ENCODE measurements at places on chromosomes 12 and 14.

DNA sequence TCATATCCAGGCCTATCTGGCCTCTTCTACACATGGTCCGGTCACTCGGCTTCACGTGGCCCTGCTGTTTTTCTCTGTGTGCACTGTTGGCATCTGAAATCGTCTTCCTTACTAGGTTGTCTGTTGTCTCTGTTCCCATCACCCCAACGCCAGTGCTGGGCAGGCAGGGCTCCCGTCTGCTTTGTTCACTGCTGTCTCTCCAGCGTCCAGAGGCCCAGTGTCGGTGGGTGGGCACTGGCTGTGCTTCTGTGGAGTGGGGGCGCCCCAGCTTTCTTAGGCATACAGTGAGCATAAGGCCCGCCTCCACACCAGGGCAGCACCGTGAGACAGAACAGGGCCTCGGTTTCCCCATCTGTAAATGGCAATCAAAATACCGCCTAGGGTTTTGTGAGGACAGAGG lies 153.1 kb downstream of the BCL11B start:
- no peak for DNase-seq
- no peak overlapping the region for H3K4me3 ChIP-seq
- H3K27me3 ChIP-seq: no peaks in the 10 kb centered on the region
- peaks cover 10% of the 10 kb centered on the region for H3K36me3 ChIP-seq

- peaks cover 9% of the 10 kb centered on the region for H3K4me1 ChIP-seq
- no peak overlapping the region for H3K4me3 ChIP-seq
- DNase-seq: no peak
- H3K36me3 ChIP-seq: peaks cover 11% of the 10 kb centered on the region
- H3K27me3 ChIP-seq: peaks cover 49% of the 10 kb centered on the region
Measured at GRCh38 chr12:49331380-49332222, 5.4 kb downstream of the C1QL4 start.

DNA sequence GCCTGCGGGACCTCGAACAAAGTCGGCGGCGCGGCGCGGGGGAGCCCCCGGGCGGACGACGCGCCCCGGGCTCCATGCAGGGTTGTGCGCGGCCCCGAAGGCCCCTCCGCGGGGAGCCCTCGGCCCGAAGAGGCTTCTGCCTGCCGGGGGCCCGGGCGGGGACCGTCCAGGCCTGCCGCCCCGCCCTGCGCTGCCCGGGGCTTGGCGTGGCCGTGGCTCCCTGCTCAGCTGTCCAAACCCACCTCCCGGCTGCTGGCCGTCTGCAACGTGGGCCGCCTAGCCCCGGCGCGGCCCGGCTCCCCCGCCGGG lies 670 bp downstream of the DYRK2 start:
- peaks cover 52% of the 10 kb centered on the region for H3K4me1 ChIP-seq
- no peaks in the 10 kb centered on the region for H3K27me3 ChIP-seq
- H3K27ac ChIP-seq: peak overlapping the region; percentile 93
- peak; percentile 35 for DNase-seq

DNA sequence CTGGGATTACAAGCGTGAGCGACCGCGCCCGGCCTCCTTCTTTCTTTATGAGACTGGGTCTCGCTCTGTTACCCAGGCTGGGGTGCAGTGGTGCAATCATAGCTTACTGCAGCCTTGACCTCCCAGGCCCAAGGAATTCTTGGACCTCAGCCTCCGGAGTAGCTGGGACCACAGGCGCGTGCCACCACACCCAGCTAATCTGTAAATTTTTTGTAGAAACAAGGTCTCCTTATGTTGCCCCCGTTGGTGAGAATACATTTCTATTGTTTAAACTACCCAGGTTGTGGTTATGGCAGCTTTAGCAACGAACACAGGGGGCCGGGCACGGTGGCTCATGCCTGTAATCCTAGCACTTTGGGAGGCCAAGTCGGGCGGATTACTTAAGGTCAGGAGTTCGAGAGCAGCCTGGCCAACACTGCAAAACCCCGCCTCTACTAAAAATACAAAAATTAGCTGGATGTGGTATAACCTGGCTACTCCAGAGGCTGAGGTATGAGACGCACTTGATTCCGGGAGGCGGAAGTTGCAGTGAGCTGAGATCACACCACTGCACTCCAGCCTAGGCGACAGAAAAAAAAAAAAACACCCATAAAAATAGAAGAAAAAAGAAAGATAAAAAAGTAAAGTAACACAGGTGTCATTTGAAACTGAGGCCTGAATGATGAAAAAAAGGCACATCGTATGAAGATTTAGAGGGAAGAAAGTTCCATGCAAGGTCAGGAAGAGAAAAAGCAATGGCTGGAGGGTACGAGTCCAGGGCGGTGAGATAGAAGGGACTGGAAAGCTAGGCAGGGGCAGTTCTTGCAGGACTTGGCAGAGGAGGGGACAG lies 977 bp upstream of the TMEM120B start:
- DNase-seq: no peak
- H3K27ac ChIP-seq: peak overlapping the region; percentile 91
- H3K36me3 ChIP-seq: peaks cover 10% of the 10 kb centered on the region
- no peaks in the 10 kb centered on the region for H3K27me3 ChIP-seq
- H3K4me1 ChIP-seq: peaks cover 21% of the 10 kb centered on the region

DNA sequence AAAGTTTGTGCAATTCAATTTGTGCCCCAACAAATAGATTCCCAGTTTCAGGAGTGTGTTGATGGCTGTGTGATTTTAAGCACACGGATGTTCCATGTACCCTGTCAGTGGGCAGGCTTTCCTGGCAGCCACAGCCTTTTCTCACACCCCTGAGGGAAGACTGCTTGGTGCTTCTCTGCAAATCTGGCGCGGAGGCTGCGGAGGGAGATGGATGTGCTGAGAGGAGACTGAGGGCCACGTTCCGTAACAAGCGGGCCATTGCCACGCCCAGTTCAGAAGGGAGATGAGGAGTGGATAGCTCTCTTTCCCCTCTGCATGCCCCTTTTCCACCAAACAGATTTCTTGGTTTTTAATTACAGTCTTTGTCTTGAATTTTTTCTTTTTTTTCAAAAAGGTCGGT lies 89.1 kb downstream of the BEGAIN start:
- H3K27me3 ChIP-seq: no peaks in the 10 kb centered on the region
- no peaks in the 10 kb centered on the region for H3K36me3 ChIP-seq
- no peak for DNase-seq
- H3K4me1 ChIP-seq: peaks cover 12% of the 10 kb centered on the region
- no peak overlapping the region for H3K27ac ChIP-seq
- H3K4me3 ChIP-seq: no peak overlapping the region

- no peaks in the 10 kb centered on the region for H3K27me3 ChIP-seq
- H3K27ac ChIP-seq: no peak overlapping the region
- no peak for DNase-seq
- H3K4me3 ChIP-seq: no peak overlapping the region
- H3K4me1 ChIP-seq: peaks cover 24% of the 10 kb centered on the region
Measured at GRCh38 chr12:47388712-47389111, 309.0 kb upstream of the AMIGO2 start.

- H3K27ac ChIP-seq: no peak overlapping the region
- H3K4me3 ChIP-seq: no peak overlapping the region
- no peaks in the 10 kb centered on the region for H3K36me3 ChIP-seq
- no peaks in the 10 kb centered on the region for H3K27me3 ChIP-seq
- no peak for DNase-seq
Measured at GRCh38 chr14:97359341-97359740, 562.2 kb downstream of the VRK1 start.

- H3K36me3 ChIP-seq: no peaks in the 10 kb centered on the region
- no peak overlapping the region for H3K27ac ChIP-seq
- no peaks in the 10 kb centered on the region for H3K4me1 ChIP-seq
- no peak for DNase-seq
Measured at GRCh38 chr12:54663603-54664002, 15.4 kb upstream of the DCD start.

DNA sequence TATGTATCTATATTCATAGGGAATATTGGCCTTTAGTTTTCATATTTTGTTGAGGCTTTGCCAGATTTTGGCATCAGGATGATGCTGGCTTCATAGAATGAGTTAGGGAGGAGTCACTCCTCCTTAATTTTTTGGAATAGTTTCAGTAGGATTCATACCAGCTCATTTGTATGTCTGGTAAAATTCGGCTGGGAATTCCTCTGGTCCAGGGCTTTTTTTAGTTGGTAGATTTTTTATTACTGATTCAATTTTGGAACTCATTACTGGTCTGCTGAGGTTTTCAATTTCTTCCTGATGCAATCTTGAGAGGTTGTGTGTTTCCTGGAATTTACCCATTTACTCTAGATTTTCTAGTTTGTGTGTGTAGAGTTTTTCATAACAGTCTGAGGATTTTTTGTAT lies 175.2 kb downstream of the EPS8 start:
- DNase-seq: no peak
- H3K4me3 ChIP-seq: no peak overlapping the region
- H3K27ac ChIP-seq: no peak overlapping the region
- peaks cover 2% of the 10 kb centered on the region for H3K36me3 ChIP-seq
- H3K27me3 ChIP-seq: peaks cover 24% of the 10 kb centered on the region

DNA sequence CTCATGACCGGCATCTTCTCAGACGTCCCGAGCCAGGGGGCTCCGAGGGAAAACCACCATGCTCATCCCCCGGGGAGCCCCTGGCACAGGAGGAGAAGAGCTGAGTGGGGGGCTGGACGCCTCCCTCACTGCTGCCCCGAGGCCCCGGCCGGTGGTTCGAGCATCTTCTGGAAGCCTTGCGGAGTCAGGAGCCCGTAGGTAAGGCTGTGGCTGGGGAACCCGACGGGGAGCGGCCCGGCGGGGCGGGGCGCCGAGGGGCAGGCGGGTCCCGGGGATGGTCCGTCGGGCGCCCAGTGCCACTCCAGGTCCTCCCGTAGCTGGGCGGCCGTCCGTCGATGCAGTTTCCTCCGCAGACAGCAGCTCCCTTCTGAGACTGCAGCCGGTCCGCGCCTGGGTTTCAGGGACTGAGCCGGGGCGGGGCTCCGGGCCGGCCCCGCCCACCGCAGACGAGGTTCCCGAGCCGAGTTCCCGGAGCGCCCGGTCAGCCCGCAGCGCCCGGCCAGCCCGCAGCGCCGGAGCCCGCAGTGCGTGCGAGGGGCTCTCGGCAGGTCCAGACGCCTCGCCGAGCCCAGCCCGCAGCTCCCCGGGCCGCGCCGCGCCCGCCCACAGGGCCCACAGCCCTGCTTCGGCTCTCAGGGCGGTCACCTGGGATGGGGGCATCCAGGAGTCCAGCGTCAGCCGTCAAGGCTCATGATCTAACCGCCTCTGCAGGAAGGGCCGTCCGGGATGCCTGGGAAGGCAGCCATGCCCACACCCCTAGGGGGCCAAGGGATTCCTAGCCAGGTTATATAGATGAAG lies at the start of gene PGF:
Gene PGF, minus strand, starts transcription at position 369 of the 798 bp plus-strand sequence. Its CDS starts 355 bp downstream, at position 14.
- H3K27ac ChIP-seq: no peak within 1 kb of the TSS
- peaks cover 29% of the 10 kb centered on the region for H3K27me3 ChIP-seq
- H3K36me3 ChIP-seq: no peaks in the 10 kb centered on the region
- peaks cover 2% of the 10 kb centered on the region for H3K4me1 ChIP-seq
- H3K4me3 ChIP-seq: peak within 1 kb of the TSS; percentile 55

DNA sequence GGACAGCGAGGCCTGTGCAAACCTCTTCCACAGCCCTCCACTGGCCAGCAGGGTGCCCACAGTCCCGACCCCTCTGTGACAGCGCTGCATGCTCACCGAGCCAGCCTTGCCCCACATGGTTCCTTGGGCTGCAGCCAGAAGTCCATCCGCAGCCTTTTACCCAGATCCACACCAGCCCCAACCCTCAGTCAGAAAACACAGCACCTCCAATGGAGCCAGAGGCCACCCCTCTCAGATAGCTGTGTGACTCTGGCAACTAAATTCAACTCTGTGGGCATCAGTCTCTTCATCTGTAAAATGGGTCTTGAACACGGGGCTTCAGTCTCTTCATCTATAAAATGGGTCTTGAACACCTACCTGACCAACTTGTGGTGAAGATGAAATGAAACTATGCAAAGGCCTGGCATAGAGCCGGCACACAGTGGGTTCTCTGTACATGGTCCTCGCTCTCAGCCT lies 38.0 kb downstream of the NFKBIA start:
- peaks cover 24% of the 10 kb centered on the region for H3K4me1 ChIP-seq
- DNase-seq: no peak
- peak overlapping the region; percentile 41 for H3K4me3 ChIP-seq
- H3K27me3 ChIP-seq: no peaks in the 10 kb centered on the region
- H3K36me3 ChIP-seq: no peaks in the 10 kb centered on the region
- no peak overlapping the region for H3K27ac ChIP-seq

- DNase-seq: no peak
- no peak overlapping the region for H3K4me3 ChIP-seq
- H3K27ac ChIP-seq: no peak overlapping the region
- no peaks in the 10 kb centered on the region for H3K27me3 ChIP-seq
Measured at GRCh38 chr14:50353126-50353525, 41.0 kb downstream of the DMAC2L start.

GRCh38 chr12:26131936-26132335 lies 7.1 kb upstream of the BHLHE41 start:
- peaks cover 66% of the 10 kb centered on the region for H3K27me3 ChIP-seq
- H3K27ac ChIP-seq: no peak overlapping the region
- no peak overlapping the region for H3K4me3 ChIP-seq
- no peaks in the 10 kb centered on the region for H3K4me1 ChIP-seq
- no peaks in the 10 kb centered on the region for H3K36me3 ChIP-seq

- no peak overlapping the region for H3K4me3 ChIP-seq
- no peak overlapping the region for H3K27ac ChIP-seq
- peaks cover 8% of the 10 kb centered on the region for H3K36me3 ChIP-seq
- no peaks in the 10 kb centered on the region for H3K27me3 ChIP-seq
- H3K4me1 ChIP-seq: peaks cover 1% of the 10 kb centered on the region
- DNase-seq: no peak
Measured at GRCh38 chr14:56181681-56182085, 63.5 kb downstream of the PELI2 start.

DNA sequence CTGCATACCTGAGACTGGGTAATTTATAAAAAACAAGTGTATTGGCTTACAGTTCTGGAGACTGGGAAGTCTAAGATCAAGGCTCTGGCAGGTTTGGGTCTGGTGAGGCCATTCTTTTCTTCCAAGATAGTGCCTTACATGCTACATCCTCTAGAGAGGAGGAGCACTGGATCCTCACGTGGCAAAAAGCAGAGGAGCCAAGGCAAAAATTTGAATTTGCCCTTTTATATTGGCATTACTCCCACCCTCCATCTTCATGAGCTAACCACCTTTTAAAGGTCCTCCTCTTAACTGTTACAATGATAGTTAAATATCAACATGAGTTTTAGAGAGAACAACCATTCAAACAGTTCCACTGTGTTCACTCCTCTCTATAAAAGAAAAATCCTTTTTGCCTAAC lies 286.3 kb upstream of the SEL1L start:
- H3K36me3 ChIP-seq: no peaks in the 10 kb centered on the region
- H3K4me3 ChIP-seq: no peak overlapping the region
- no peaks in the 10 kb centered on the region for H3K27me3 ChIP-seq

GRCh38 chr14:65864549-65864948 lies 452.0 kb downstream of the FUT8 start:
- H3K4me1 ChIP-seq: peaks cover 32% of the 10 kb centered on the region
- no peaks in the 10 kb centered on the region for H3K27me3 ChIP-seq
- H3K4me3 ChIP-seq: no peak overlapping the region
- no peak for DNase-seq
- peaks cover 5% of the 10 kb centered on the region for H3K36me3 ChIP-seq

- no peaks in the 10 kb centered on the region for H3K27me3 ChIP-seq
- no peaks in the 10 kb centered on the region for H3K4me1 ChIP-seq
- no peak for DNase-seq
- no peak overlapping the region for H3K4me3 ChIP-seq
- no peaks in the 10 kb centered on the region for H3K36me3 ChIP-seq
Measured at GRCh38 chr12:84512751-84513150, 399.8 kb downstream of the SLC6A15 start.

GRCh38 chr14:99128185-99128584 lies 143.8 kb downstream of the BCL11B start:
- no peaks in the 10 kb centered on the region for H3K36me3 ChIP-seq
- H3K27me3 ChIP-seq: no peaks in the 10 kb centered on the region
- H3K27ac ChIP-seq: peak overlapping the region; percentile 49
- DNase-seq: no peak

- peaks cover 82% of the 10 kb centered on the region for H3K27me3 ChIP-seq
- H3K27ac ChIP-seq: no peak overlapping the region
- no peaks in the 10 kb centered on the region for H3K4me1 ChIP-seq
Measured at GRCh38 chr12:113777751-113778150, 188.4 kb downstream of the RBM19 start.
